ENCODE measurements at places on chromosomes 5 and 9.

GRCh38 chr5:112752335-112752734 is 14.7 kb downstream of the APC start:
- no peak for DNase-seq

- no peak for DNase-seq
These were observed 69.1 kb downstream of the GCNT1 start for GRCh38 chr9:76528056-76528455.

- no peak for DNase-seq
These were observed 185.9 kb downstream of the SEMA6A start for GRCh38 chr5:116388564-116389258.

GRCh38 chr9:113511047-113511521 is 47.6 kb downstream of the RGS3 start:
- no peak for DNase-seq

DNA sequence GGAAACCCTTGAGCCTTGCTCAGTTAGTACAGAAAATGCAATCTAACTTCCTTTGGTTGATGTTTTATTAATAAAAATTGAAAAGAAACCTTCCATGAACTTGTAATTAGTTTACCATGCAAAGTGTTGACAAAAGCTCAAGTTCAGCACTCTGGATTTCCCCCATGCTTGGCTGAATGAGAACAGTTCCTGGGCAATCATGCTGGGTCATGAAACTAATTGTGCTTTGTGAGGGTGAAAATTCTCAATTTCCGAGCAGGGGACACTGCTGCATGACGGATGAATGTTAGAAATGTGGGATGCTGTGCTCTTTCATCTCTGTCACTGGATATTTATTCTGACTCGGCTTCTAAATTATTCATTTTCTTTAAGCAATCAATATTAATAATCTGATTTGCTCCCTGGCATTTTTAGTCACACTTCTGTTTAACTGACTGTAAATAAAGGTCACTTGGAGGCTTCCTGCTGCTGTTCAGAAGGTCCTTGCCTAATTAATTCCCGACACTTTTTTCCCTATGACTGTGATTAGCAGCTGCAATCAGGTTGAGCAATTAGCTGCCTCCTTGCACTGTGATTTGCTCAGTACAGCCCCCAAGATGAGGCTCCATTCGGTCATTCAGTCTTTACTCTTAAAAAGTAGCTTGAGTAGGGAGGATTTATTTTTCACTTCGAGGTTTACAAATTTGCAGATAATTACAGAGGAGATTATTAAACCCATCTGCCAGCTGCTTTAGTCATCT is 678.1 kb upstream of the ZNF608 start:
- DNase-seq: no peak

DNA sequence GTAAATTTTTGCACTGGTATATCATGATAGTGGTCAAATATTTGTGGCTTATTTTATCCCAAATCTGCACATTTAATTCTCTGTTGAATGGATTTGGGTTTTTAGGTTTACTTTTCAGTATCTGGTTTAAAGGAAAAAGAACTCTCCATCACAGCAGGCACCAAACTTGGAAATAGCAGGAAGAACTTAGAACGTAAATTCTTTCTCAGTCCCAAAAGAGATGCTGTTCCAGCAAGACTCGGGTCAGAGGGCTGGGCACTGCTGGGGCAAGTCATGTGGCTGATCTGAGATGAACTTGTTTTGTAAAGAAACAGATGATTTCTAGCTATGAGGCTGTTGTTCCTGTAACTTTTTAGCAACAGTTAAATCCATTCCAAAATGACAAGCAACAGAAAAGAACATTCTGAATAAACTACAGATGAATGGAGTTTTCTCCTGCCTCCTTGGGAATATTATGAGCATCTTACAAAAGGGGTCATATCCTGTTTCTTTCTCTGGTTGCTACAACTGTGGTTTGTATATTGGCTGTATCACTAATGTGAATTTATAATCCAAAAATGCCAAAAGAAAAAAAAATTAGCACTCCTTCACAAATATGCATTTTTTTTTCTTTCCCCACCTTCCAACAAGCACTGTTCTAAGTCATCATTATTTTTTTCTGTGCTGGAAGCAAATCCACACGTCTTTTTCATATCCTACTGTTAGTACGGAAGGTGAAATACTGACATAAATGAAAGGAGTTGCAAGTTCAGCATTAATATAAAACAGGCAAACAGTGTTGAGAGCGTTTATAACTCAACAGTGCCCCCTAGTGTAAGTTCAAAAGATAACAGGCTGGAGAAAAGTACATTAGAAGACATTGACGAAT is 31.1 kb downstream of the OR2K2 start:
- DNase-seq: peak; percentile 52

GRCh38 chr5:172642926-172643871 is 2.1 kb downstream of the NEURL1B start:
- DNase-seq: no peak

GRCh38 chr5:55935371-55935770 is 59.4 kb downstream of the IL6ST start:
- DNase-seq: no peak
